ENCODE measurements at places on chromosomes 11 and 22. TPM values are rescaled to one million over a fixed set of nuclear protein-coding genes. Genes with fewer than 3 reads are reported as not detected.

GRCh38 chr22:43441216-43441615, 29.4 kb downstream of the MPPED1 start:
- no peak for DNase-seq

The C1QTNF4 gene
- not detected for total RNA-seq

DNA sequence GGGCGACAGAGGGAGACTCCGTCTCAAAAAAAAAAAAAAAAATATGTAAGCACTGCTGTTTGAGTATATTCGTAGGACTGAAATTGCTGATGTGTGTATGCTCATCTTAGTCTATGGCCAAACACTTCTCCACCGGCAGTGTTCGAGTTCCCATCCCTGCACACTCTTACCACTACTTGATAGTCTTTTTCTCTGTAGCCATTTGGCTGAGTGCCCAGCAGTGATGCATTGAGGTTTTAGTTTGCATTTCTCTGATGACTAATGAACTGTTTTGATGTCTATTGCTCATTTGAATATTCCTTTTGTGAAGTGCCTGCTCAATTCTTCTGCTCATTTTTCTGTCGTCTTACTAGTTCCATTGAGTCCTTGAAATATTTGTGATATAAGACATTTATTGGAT, 1.9 kb downstream of the TIRAP start:
- DNase-seq, result peak; percentile 94

The CHST1 gene
- 2.9 TPM for total RNA-seq

GRCh38 chr11:62217191-62217748, 8.8 kb downstream of the SCGB2A1 start:
- DNase-seq, result no peak

- DNase-seq, result no peak
Measured at GRCh38 chr22:38151126-38151500, 30.5 kb downstream of the PLA2G6 start.

- DNase-seq, result peak; percentile 81
Measured at GRCh38 chr11:109015283-109015682, 350.4 kb downstream of the DDX10 start.

DNA sequence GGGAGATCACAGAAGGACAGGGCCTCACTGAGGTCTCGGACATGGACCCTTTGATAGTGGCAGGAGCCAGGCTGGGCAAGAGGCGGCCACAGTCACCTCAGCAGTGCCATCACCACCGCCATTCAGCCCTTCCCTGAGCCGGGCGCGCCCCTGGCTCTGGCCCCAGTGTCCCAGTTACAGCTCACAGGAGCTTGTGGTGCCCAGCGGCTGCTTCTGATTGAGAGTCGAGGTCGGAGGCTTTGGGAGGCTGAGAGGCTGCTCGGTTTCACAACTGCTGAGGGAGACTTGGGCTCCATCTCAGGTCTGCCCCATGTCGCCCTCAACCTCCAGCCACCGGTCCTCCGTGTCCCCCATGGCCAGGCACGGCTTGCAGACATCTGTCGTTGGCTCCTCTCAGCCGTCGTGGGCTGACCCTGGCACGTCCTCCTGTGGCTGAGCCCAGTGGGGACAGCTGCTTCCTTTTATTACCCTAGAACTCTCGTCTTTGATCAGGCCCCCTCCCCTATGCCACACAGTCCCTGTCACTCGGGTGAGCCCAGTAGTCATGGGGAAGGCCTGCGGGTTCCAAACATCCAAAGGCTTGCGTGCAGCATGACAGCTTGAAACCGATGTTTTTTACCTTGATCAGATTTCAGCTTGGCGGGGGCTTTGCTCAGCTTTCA, 28.4 kb upstream of the PPP6R3 start:
- DNase-seq, result no peak

The OR4D10 gene
- total RNA-seq, result not detected

- DNase-seq, result no peak
Measured at GRCh38 chr11:84012171-84012826, 726.1 kb upstream of the CCDC90B start.

DNA sequence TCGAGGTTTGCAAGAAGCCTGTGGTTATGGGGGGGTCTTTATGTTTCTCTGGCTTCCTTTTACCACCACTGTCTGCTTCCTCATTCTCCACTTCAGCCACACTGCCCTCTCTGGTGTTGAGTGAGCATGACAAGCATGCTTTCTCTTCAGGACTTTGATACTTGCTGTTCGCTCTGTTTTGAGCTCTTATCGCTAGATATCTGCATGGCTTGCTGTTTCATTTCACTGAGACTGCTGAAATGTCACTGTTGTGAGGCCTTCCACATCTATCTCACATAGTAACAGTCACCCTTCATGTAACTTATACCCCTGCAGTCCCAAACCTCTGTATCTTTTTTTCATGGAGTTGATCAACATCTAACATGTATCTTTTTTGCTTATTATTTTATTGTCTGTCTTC, 59.8 kb downstream of the TMEM135 start:
- DNase-seq, result peak; percentile 21

DNA sequence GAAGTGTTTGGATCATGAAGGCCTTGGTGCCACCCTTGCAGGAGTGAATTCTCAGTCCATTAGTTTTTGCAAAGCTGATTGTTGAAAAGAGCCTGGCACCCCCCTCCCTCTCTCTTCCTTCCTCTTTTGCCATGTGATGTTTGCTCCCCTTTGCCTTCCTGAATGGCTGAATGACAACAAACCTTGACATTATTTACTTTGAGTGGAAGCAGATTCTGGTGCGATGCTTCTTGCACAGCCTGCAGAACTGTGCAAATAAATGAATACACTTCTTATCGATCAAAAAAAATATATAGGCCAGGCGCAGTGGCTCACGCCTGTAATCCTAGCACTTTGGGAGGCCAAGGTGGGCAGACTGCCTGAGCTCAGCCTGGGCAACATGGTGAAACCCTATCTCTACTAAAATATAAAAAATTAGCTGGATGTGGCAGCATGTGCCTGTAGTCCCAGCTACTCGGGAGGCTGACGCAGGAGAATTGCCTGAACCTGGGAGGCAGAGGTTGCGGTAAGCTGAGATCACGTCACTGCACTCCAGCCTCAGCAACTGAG, 2.0 kb upstream of the NARS2 start:
- no peak for DNase-seq

Data from HT1080 (cell line).